CD4-positive, alpha-beta T cell treated with Interleukin-4 for 4 hours (primary cell): ENCODE measurements at places on chromosomes 5 and 9.

DNA sequence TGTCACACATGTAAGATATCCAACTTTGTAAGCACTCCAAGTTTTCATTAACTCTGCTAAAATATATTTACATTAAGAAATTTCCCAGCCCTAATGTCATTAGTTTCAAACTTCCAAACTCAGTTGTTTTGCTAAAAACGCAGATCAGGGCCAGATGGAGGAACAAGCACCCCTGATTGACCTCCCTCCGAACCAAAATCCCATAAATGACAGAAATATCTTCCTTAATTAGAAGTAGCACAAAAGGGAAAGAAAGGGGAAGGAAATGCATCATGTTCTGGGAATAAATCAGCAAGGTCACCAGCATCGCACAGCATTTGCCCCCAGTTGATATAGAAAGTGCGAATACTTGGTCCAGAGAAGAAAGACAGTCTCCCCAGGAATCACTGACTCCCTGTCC is 61.4 kb upstream of the RUFY1 start:
- DNase-seq: no peak

GRCh38 chr9:88056876-88057275 is 81.4 kb downstream of the SPATA31C2 start:
- DNase-seq: no peak

- DNase-seq: no peak
Observed at GRCh38 chr5:16552666-16553343, 64.0 kb downstream of the RETREG1 start.

GRCh38 chr5:31121224-31121623 is 72.3 kb upstream of the CDH6 start:
- no peak for DNase-seq

GRCh38 chr5:100518377-100518776 is 16.8 kb upstream of the FAM174A start:
- DNase-seq: no peak

- DNase-seq: no peak
Observed at GRCh38 chr5:89246252-89246651, 363.3 kb upstream of the MEF2C start.

GRCh38 chr9:82679472-82679871 is 383.5 kb downstream of the RASEF start:
- DNase-seq: no peak
